ENCODE measurements at places on chromosomes 5 and 9.
A peak's percentile ranks its signal among the peaks of the same experiment; 100 is the strongest.

DNA sequence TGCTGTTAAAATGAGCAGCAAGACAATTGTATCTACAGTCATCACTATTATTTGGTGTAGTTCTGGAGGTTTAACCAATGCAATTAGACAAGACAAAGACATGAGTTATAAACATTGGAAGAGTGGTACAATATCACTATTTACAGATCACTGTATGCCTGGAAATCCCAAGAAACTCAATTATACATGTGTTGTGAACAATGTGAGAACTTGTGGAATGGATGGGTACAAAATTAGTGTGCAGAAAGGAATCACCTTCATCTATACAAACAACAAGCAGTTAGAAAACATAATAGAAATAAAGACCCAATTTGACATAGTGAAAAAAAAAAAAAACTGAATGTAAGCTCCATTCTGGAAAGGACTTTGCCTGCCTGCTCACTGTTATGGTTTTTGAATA, 12.4 kb upstream of the CCDC112 start:
- H3K27ac ChIP-seq, result no peak overlapping the region
- H3K27me3 ChIP-seq, result peaks cover 18% of the 10 kb centered on the region
- ATAC-seq, result no peak
- H3K4me1 ChIP-seq, result no peaks in the 10 kb centered on the region

GRCh38 chr5:64462391-64462790, 43.4 kb upstream of the RGS7BP start:
- no peaks in the 10 kb centered on the region for H3K27me3 ChIP-seq
- no peak overlapping the region for H3K27ac ChIP-seq
- H3K4me1 ChIP-seq, result no peaks in the 10 kb centered on the region
- no peak overlapping the region for H3K4me3 ChIP-seq
- no peak for ATAC-seq
- H3K36me3 ChIP-seq, result no peaks in the 10 kb centered on the region

DNA sequence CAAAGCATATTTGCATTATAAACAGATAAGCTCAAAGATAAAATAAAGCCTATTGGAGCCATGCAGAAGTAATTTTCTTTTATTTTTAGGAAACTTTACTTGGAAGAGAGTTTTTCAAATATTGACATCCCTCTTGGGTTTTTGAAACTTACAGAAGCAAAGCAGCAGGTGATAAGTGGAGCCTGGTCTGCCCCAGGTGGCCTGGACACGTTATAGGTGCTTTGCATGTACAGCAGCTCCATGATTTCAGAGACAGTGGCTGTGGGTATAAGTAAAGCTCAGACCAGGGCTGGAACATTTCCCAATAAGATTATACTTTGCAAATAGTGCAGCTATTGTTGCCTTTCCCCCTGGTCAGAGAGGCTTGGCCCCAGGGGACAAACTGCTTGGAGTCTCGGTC, 51.5 kb downstream of the CCDC192 start:
- H3K27me3 ChIP-seq, result no peaks in the 10 kb centered on the region
- H3K4me1 ChIP-seq, result no peaks in the 10 kb centered on the region
- no peak overlapping the region for H3K27ac ChIP-seq
- no peak for ATAC-seq
- no peak overlapping the region for H3K4me3 ChIP-seq
- H3K36me3 ChIP-seq, result no peaks in the 10 kb centered on the region

DNA sequence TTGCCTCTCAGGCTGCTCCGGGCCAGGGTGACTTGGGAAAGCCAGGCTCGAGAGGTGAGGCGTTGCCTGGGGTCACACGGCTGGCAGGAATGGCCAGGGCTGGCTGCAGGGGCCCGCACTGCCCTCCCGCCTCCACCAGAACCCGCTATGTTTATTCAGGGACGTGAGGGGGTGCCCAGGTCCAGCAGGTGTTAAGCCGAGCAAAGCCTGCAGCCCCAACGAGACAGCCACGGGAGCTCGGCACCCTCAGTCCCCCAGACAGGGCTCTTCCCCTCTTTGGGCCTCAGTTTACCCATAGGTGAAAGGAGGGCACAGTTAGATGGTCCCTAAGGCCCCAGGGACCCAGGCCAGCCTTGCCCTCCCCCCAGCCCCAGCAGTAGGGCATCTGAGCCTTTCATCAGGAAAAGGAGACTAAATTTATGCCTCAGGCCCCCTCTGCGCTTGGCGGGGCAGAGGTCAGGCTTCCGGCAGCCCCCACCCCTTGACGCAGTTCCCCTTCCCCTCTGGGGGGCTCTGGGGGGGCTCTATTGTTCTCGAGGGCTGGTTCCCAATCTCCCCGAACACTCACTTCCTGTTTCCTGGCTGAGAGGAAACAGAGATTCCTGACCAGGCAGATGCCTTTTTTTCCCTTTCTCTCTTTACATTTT, 7.1 kb upstream of the EGFL7 start:
- no peak overlapping the region for H3K4me3 ChIP-seq
- no peak for ATAC-seq
- peaks cover 24% of the 10 kb centered on the region for H3K27me3 ChIP-seq

DNA sequence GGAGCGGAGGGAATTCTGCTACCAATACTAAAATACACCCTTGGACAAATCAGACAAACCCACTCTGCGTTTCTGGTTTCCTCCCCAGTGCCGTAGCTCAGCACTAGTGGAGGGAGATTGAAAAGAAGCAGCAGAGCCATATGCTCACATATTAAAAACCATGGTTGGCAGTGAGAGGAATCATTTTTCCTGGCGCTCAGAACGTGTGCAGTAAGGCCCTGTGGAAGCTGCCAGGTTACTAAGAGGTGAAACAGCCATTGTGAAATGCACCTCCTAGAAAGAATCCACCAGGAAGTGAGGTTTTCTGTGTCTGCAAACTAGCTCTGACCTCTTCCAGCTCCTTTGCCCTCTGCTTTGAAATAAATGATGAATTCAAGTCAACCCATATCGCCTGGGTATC, 177.2 kb downstream of the ERCC6L2 start:
- H3K36me3 ChIP-seq, result no peaks in the 10 kb centered on the region
- H3K4me3 ChIP-seq, result no peak overlapping the region
- no peaks in the 10 kb centered on the region for H3K27me3 ChIP-seq
- no peak overlapping the region for H3K27ac ChIP-seq
- no peak for ATAC-seq

- ATAC-seq, result no peak
- H3K27me3 ChIP-seq, result peaks cover 23% of the 10 kb centered on the region
- no peak overlapping the region for H3K4me3 ChIP-seq
- H3K36me3 ChIP-seq, result no peaks in the 10 kb centered on the region
Observed at GRCh38 chr5:159040181-159040580, 59.5 kb downstream of the EBF1 start.

DNA sequence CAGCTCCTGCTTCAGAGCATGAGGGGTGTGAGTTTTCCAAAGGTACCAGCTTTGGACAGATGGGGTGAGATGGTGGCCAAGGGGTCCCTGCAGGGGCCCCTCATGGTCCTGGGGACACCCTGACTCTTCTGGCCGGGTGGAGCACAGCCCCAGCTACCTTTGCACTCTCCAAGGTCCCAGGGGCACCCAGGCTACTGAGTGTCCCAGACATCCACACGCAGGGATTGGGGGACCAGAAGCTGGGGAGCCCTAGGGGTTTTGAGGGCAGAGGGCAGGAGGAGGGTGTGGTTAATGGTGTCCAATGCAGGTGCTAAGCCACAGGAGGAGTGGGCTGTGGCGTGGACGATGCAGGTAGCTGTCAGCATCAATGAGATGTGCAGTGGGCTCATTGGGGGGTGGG, 16.0 kb upstream of the CLPTM1L start:
- H3K36me3 ChIP-seq, result no peaks in the 10 kb centered on the region
- H3K27ac ChIP-seq, result no peak overlapping the region
- no peaks in the 10 kb centered on the region for H3K4me1 ChIP-seq
- ATAC-seq, result no peak
- H3K4me3 ChIP-seq, result no peak overlapping the region
- H3K27me3 ChIP-seq, result peaks cover 12% of the 10 kb centered on the region

DNA sequence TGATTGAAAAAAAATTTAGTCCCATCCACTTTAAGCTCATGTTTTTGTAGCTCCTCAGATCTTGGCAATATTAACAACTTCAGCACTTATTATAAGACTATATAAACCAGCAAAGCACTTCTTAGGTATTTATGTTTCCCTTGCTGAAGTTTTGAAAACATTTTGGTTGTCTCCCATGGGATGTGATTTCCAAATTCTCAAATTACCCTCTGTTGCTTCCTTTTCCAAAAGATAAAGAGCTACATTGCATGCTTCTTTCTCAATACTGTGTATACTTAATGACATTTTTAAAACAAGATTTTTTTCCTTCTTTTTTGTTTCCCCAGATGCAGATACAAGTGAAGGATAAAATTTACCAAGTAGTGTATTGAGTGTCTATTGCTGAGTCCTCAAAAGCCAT, 567.1 kb downstream of the CSNK1G3 start:
- H3K4me1 ChIP-seq, result no peaks in the 10 kb centered on the region
- no peak for ATAC-seq
- H3K27ac ChIP-seq, result no peak overlapping the region
- H3K36me3 ChIP-seq, result no peaks in the 10 kb centered on the region

DNA sequence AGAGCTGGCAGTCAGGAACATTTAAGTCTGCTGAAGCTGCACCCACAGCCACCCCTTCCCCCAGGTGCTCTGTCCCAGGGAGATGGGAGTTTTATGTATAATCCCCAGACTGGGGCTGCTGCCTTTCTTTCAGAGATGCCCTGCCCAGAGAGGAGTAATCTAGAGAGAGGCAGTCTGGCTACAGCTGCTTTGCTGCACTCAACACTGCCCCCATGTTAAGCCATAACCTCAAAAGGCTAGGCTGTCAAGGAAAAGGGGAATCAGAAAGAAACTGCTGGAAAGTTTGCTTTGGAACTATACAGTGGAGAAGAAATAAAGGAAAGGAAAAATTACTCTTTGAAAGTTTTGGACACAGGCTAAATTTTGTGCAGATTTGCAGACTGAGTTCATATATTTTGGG, 127.2 kb downstream of the MACIR start:
- H3K4me1 ChIP-seq, result no peaks in the 10 kb centered on the region
- H3K36me3 ChIP-seq, result no peaks in the 10 kb centered on the region
- no peak for ATAC-seq
- H3K27me3 ChIP-seq, result peaks cover 19% of the 10 kb centered on the region
- no peak overlapping the region for H3K27ac ChIP-seq
- no peak overlapping the region for H3K4me3 ChIP-seq

DNA sequence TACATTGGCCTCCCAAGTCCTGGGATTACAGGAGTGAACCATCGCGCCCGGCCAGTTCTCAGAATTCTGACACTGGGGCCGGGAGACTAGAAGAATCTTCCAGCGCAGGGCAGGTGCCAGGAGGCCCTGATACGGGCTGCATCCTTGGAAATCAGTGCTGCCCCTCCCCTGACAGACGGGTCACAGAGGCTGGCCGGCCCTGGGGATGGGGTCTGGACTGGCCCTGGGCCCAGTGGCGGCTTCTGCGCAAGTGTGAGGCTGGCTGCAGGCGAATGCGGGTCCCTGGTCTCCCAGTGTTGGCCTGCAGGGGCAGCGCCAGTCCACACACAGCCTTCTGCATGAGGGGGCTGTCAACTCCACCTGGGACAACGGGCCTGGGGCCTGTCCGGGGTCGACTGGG, 831 bp upstream of the TBC1D9B start:
- peaks cover 4% of the 10 kb centered on the region for H3K4me1 ChIP-seq
- peaks cover 28% of the 10 kb centered on the region for H3K36me3 ChIP-seq
- H3K27me3 ChIP-seq, result no peaks in the 10 kb centered on the region
- peak overlapping the region; percentile 63 for H3K4me3 ChIP-seq

DNA sequence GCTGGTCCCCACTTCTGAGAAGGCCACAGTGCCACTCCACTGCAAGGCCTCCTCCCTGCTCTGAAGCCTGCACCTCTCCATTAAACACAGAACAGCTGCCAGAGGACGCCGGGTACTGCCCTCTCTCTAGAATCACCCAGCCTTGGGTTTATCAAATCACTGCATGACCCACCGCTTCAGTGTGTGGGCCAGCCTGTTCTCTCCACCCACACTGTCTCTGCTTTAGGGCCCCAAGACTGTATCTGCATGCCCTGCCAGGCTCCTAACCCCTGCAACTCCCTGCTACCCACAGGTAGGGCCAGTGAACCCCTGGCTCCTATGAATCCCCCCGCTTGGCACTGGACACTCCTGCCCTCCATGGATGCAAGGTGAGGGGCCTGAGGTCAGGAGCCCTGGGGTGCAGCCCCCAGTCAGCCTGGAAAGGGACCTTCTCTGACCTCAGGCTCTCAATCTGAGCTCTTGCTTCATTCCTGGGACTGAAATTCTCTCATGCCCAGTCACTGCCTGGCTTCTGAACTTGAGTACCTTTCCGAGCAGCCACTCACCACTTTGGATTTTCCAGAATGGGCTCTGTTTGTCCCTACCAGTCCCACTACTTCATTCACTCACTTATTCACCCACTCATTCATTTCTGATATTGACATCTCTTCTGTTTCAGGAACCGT, 206.3 kb downstream of the GABBR2 start:
- ATAC-seq, result no peak
- H3K27ac ChIP-seq, result no peak overlapping the region
- H3K4me3 ChIP-seq, result no peak overlapping the region

GRCh38 chr5:141849415-141850243, 28.6 kb downstream of the PCDH1 start:
- H3K4me3 ChIP-seq, result peak overlapping the region; percentile 85
- H3K4me1 ChIP-seq, result peaks cover 13% of the 10 kb centered on the region
- H3K27me3 ChIP-seq, result peaks cover 5% of the 10 kb centered on the region
- H3K36me3 ChIP-seq, result no peaks in the 10 kb centered on the region
- ATAC-seq, result peak; percentile 85
- peak overlapping the region; percentile 86 for H3K27ac ChIP-seq

DNA sequence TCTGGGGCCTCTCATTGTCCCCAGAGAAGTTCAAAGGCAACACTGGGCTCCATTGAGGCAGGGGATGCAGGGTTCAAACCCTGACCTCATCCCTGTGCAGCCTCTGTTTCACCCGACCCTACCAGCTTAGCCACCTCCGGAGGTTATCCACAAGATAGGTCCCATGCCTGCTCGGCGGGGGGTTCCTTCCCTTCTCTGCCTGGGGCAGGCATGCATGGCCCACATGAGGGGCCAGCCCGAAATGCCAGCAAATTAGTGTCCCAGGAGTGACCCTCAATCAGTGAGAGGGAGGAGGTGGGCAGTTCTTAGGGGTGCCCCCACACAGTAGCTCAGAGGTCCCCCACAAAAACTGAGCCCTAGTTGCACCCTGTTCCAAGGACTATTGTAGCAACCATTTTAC, 24.8 kb upstream of the FUBP3 start:
- no peak overlapping the region for H3K4me3 ChIP-seq
- peaks cover 7% of the 10 kb centered on the region for H3K27me3 ChIP-seq
- H3K27ac ChIP-seq, result no peak overlapping the region
- no peaks in the 10 kb centered on the region for H3K4me1 ChIP-seq
